ENCODE measurements at places on chromosomes 4 and X.

GRCh38 chr4:173827707-173828106, 297.7 kb upstream of the HAND2 start:
- no peak for DNase-seq

- DNase-seq, result no peak
These were observed 107.7 kb downstream of the FRMPD4 start for GRCh38 chrX:12245650-12246645.

DNA sequence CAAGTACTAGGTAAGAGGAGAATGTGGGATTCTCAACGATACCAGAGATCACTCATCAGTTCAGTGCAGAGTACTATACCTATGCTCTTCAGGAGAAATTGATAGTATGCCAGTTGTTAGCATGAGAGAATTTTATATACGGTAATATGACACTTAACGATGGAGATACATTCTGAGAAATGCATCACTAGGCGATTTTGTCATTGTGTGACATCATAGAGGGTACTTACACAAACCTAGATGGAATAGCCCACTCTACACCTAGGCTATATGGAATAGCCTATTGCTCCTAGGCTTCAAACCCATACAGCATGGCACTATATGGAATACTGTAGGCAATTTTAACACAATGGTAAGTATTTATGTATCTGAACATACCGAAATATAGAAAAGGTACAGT, 140.2 kb downstream of the SLIT2 start:
- no peak for DNase-seq

- DNase-seq, result no peak
These were observed 15.3 kb downstream of the ABCD1 start for GRCh38 chrX:153739754-153740486.

DNA sequence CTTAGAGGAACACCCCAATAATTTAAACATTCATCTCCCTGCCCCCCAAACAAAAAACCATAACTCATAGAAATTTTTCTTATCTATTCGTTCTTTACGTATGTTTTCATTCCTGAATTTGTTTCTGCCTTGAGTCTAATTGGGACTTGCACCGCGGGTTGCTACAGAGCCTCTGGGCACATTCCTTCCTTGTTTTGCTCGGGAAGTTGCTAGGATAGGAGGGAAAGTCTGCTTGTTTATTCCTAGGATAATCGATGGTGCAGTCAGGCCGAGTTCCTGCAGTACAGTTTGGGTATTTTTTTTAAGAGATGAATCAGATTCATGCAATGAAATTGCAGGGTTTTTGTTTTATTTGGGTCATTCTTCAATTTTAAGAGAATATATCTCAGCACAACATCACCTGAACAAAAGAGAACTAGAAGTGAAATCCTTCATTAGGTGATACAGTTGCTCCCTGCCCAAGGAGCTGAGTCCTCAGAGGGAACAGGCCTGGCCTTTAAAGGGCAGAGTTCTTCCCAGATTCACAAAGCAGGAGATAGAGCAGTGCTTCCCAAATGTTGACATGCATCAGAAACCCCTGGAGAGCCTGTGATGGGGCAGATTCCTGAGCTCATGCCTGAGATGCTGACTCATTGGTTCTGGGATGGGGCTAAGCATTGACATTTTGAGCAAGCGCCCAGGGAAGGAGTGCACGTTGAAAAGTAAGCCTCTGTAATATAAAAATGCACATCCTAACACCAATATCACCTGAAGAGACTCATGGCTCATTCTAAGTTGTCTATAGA, 114.9 kb upstream of the FAM9B start:
- no peak for DNase-seq

GRCh38 chr4:181659202-181659601, 584.0 kb upstream of the TENM3 start:
- DNase-seq, result no peak

DNA sequence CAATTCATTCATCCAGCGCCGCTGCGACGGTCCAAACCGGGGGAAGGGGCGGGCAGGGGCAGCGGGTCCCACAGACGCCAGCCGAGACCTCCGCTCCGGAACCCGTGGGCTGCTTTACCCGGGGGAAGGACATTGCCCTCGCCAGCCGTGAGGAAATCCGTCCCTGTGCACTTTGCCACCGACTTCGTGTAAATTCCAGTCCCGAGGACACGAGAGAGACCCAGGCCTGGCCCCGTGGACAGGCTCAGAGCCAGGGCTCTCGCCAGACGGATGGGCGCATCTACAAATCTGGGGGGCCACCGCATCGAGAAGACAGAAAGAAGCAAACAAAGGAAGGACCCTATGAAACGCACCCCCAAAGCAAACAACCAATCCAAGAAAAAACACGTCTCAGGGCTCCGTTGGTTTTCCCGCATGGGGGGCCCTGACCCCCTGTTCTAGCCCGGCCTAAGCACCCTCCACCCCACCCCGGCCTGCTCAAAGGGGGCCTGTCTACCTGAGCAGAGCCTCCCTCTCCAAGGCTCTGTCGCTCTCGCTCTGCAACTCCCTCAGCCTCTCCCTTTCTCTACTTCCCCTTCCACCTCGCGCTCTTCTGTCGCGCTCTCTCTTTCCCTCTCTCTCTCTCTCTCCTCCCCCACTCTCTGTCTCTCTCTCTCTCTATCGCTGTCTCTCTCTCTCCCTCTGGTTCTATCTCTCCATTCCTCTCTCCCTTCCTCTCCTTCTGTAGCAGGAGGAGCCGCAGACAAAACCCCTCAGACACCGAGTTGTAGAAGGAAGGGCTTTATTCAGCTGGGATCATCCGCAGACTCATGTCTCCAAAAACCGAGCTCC, 11.3 kb downstream of the FRG2 start:
- DNase-seq, result no peak

DNA sequence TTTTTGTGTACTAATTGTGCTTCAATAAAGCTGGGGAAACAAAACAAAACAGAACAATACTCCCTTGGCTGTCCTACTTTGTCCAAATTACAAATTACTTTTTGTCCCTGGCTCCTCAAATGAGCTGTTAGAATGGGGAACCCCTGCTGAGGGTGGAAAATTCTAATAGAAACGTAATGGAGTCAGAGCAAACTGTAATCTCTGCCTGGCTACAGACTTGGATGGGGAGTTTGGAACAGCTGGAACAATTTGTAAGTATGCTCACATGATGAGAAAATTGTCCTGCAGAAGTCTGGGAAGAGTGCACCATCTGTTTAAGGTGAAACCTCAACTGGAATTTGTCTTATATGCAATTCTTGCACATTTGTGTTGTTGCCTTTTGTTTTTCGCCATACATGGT, 364.4 kb upstream of the CLNK start:
- no peak for DNase-seq

DNA sequence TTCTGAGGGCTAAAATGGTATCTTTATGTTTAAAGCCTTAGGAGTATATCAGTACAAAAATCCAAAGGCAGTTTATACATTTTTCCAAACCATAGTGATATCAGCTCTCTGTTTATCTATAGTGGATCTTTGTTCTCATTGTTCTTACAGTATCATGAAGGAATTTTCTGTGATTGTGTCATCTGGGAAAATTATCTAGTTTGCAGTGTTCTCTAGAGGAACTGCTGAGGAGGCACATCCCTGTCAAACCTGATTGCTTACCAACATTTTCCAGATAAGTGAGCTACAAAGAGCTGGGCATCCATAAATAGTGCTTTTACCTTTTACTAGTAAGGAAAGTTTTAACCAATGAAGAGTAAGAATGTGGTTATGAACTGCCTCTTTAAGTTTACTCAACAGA, 44.9 kb upstream of the SLC25A31 start:
- DNase-seq, result no peak

DNA sequence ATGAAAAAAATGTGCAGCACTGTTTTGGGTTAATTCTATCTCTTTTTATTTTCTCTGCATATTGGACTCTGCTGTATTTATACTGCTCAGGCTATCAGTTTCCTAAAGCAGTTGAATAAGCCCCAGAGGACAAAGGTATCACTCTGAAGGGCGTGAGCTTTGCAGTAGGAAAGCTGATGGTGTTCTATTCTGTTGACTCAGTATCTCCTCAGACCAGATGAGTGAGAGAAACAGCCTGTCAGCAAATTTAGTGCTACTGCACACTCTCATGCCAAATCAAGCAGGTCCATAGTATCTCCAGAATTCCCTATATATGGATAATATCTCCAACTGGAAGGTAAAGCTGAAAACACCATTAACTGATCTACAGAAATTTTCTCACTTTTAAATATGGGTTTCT, 132.3 kb upstream of the UGT8 start:
- DNase-seq, result no peak

DNA sequence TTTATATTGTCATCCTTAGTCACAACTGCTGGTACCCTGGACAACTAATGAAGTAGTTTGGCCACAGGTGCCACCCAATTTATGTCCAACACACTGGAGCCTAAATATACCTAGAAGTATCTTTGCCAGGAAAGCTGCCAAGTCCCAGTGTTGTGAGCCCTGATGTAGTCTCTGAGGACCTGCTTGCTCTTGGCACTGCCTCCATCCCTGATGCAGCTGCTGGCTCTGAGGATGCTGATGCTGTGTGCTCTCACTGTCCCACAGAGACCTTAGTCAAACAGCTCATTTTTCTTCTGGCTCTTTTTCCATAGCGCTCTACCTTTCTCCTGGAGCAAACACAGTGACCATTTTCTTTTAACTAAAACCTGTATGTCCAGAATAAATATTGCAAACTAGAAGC, 1535.4 kb upstream of the ADGRL3 start:
- DNase-seq, result no peak

DNA sequence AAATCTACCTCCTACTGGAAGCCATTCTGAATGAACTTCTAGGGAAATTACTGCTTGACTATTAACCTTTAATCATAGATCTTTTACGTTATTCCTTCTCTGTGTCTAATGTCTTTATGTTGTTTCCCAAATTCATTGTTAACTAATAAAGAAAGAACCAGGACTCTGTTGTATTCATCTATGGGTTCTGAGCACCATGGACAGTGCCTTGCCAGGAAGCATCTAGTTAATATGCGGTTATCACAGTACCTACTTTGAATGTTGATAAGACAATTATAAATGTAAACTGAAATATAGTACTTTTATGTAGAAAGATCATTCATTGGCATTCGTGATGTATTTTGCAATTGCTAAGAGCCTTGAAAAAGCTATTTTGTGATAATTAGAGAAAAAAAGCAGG, 23.8 kb downstream of the NWD2 start:
- no peak for DNase-seq

- DNase-seq, result no peak
These were observed 17.1 kb downstream of the SMIM14 start for GRCh38 chr4:39621582-39621981.

DNA sequence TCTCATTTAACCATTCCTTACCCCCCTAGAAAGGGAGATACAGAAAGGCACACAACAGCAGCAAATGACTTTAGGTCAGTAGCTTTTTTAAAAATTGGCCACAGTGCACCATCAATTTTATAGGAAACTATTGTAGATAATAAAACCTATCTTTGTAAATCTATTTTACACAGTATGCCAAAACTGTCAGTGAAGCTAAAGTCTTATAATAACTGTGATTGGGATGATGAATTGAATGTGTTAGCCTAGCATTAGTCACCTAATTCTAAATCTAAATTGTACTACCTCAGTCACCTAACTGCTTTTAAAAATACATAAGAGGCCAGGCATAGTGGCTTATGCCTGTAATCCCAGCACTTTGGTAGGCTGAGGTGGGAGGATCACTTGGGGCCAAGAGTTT, 44.2 kb downstream of the SH3RF1 start:
- DNase-seq, result no peak

DNA sequence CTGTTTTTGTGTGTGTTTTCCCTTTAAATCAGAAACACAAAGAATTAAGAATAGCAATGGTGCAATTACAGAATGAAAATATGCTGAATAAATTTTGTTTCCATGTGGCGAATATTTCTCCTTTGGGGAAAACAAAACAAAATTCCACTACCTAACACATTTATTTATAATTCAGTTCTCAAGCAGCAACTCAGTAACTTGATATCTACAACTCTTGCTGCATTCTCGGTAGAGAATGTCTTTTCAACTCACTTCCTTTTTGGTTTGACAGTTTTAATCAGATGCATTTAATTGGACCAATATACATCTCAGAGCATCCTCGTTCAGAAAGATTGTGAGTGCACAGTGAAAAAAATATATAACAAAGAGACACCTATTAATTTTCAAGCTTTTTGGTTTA, 30.8 kb downstream of the ZNF827 start:
- DNase-seq, result no peak

- DNase-seq, result no peak
These were observed 1.7 kb upstream of the MXRA5 start for GRCh38 chrX:3348191-3348590.

- DNase-seq, result peak; percentile 13
These were observed 227.0 kb downstream of the DKK2 start for GRCh38 chr4:106809076-106809475.

DNA sequence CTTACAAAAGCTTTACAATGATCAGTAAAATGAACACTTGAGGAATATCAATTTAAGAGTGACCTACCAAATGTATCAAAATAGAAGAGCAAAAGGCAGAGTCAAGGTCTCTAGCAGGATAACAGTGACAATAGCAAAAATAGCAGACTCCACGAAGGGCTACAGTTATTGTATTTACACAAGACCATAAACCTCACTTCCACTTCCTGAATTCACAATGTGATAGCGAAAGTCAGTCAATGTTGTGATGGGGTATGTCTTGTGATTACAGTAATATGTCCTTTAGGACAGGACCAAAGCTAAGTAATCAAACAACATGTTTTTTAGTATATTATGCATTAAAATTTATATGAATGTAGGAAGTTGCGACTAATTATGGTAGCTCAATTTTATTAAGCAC, 139.6 kb downstream of the IQCM start:
- no peak for DNase-seq

GRCh38 chrX:19602866-19603622, 87.7 kb upstream of the MAP3K15 start:
- no peak for DNase-seq

GRCh38 chr4:171812665-171813525, at the start of gene GALNTL6:
Gene GALNTL6, plus strand, starts transcription at chr4:171813404.
- peak; percentile 19 for DNase-seq

- DNase-seq, result no peak
These were observed 300.1 kb upstream of the TRAM1L1 start for GRCh38 chr4:117385526-117385925.

DNA sequence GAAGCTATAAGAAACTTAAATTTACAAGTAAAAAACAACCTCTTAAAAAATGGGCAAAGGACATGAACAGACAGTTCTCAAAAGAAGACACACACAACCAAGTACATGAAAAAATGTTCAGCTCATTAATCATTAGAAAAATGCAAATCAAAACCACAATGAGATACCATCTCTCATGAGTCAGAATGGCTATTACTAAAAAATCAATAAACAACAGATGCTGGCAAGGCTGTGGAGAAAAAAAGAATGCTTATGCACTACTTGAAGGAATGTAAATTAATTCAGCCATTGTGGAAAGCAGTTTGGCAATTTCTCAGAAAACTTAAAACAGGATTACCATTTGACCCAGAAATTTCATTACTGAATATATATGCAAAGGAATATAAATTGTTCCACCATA, 666.3 kb upstream of the GRIA3 start:
- no peak for DNase-seq
